Urothelium cell line (cell line): ENCODE measurements at places on chromosomes 4 and X.

GRCh38 chrX:108036298-108036973, 8.4 kb upstream of the VSIG1 start:
- peak; percentile 12 for DNase-seq

GRCh38 chr4:123127218-123127617, 204.8 kb upstream of the NUDT6 start:
- no peak for DNase-seq

DNA sequence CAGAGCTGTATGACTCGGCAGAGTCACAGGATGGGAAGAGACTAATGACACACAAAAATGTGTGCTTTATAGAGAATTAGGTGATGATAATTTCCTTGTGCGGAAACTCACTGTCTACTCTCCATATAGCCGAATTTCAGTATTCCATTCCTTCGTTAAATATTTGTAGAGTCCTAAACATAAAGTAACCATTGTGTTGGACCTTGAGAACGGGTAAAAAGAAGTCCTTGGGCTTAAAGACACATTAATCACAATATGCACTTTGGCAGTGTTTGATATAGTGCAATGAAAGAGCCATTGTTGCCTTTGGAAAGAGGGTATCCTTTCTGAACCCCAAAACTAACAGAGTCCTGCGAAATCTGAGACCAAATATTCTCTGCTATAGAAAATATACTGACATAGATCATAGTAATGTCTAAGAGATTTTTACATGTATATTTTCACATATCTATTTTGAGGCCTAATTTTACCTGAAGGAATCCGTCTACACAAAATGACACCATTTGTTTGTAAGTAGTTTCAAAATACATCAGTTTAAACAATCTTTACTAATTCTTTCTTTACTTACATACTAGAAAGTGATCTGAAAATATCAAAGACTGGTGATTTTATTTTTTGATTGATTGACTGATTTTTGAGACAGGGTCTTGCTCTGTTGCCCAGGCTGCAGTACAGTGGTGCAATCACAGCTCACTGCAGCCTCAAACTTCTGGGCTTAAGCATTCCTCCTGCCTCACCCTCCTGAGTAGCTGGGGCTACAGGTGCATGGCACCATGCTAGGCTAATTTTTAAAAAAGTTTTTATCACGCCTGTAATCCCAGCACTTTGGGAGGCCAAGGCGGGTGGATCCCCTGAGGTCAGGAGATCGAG, 296.8 kb downstream of the DCTD start:
- no peak for DNase-seq

DNA sequence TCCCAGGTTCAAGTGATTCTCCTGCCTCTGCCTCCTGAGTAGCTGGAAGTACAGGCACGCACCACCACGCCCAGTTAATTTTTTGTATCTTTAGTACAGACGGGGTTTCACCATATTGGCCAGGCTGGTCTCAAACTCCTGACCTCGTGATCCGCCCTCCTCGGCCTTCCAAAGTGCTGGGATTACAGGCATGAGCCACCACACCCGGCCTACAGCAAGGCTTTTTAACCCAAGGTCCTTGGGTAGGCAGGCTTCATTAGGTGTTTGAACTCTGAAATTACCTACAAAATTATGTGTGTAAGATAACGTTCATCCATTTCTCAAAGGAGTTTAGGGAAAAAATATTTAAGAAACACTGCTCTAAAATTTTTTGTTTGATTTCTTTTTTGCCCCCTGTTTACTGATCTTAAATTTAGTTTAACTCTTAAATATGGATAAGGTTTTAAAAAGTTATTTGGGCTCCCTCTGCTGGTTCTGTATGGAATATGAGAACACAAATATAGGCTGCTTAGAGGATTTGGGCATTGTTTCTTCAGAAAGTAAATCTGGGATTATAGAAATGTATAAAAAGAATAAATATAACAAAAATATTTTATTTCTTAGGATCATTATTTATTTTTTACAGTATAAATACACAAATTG, 92.8 kb downstream of the CBR4 start:
- peak; percentile 21 for DNase-seq

- DNase-seq: peak; percentile 15
These were observed 62.7 kb downstream of the GAB1 start for GRCh38 chr4:143399113-143399949.

- DNase-seq: no peak
These were observed 6.2 kb downstream of the MSX1 start for GRCh38 chr4:4865705-4866123.

- no peak for DNase-seq
These were observed 360.7 kb downstream of the GPM6A start for GRCh38 chr4:175451238-175451965.

GRCh38 chrX:23465985-23466384, 131.3 kb downstream of the PTCHD1 start:
- no peak for DNase-seq
